RPMI7951 (cell line): ENCODE measurements at places on chromosomes 3 and 15. TPM values are rescaled to one million over a fixed set of nuclear protein-coding genes. Genes with fewer than 3 reads are reported as not detected.
A peak's percentile ranks its signal among the peaks of the same experiment; 100 is the strongest.

DNA sequence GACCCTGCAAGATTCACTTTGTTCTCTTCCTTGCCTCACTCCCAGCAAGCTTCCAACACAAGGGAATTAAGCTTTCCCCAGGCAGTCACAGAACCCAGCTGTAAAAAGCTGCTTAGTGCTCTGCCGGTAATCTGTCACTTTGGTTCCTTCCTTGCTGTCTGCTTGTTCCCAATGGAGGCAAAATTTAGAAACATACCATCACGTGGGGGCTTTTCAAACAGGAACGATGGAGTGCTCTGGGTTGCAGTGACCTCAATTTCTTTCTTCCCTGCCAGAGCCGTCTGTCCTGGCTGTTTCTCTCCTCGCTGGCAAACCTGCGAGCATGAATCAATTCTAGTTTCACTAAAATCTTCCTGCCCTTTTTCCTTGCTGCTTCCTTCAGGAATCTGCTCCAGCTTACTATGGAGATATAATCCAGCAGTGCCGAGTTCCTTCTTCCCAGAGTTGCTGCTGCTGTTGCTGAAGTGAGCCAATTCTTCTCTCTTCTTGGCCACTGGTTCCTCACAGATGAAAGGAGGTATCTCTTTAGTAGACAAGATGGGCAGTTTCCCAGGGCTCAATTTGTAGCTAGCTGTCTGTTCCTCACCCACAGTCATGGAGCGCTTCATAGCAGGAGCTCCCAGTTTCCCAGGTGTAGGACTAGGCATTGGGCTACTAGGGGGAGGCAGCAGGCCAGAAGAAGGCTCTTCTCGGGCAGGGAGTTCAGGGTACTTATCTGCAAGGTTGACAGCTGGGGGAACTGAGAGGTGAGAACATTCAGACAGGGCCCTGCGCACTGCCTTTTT, 88.1 kb downstream of the DHX30 start:
- DNase-seq: no peak

The TTC23 gene
- total RNA-seq: 37.0 and 38.3 TPM in 2 replicates

GRCh38 chr3:186287711-186288110, 74.3 kb downstream of the DGKG start:
- peak; percentile 47 for DNase-seq

- DNase-seq: no peak
Measured at GRCh38 chr3:33629219-33629618, 88.8 kb downstream of the CLASP2 start.

The CSPG4 gene
- 31.4 and 52.5 TPM in 2 replicates for total RNA-seq

GRCh38 chr15:38300395-38300794, 47.8 kb downstream of the SPRED1 start:
- DNase-seq: peak; percentile 20

The HRH1 gene
- total RNA-seq: 18.8 and 22.6 TPM in 2 replicates

The MYRIP gene
- not detected in 2 replicates for total RNA-seq

The SCN5A gene
- total RNA-seq: under 0.01 and 0.59 TPM in 2 replicates

The UBE3A gene
- 51.0 and 66.4 TPM in 2 replicates for total RNA-seq

DNA sequence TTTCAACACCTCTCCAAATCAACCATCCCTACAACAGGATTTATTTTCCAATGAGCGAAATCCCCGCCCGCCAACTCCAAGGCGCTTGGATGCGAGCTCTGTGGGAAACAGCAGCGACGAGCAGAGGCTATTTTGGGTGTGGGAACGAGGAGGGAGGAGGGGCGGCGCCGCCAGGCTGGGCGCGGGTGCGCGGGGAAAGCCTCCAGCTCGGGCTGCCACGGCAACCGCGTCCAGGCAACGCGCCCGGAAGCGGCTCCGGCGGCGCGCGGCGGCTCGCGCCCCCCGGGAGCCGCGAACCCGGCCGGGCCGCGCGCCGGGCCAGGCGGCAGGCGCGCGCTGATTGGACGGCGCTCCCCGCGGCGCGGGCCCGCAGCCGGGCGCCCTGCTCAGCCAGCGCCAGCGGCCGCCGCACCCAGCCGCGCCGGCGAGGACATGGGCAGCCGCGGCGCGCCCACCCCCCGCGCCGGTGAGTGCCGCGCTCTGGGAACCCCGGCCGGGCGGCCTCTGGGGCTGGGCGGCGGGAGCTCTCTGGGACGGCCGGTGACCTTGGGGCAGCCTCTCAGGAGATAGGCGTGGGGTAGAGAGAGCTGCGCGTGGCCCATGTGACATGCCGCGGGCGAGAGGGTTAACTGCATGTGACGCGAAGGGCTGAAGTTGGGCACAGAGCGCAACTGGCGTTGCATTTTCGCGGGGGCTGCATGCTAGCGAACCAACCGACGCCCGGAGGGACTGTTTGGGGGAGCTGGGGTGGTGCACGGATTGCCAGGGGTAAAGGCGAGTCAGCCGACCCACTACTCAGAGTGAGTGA, at the start of gene FAM81A:
FAM81A (plus strand) TSS at position 370 of the 808 bp plus-strand sequence. CDS start 20,441 bp downstream, outside the sequence.
- peak; percentile 81 for DNase-seq

The AGTR1 gene
- 0.10 TPM in 1 of 2 replicates, not detected in the other for total RNA-seq

The IMPG2 gene
- total RNA-seq: under 0.01 TPM in 2 replicates

The ADGRG7 gene
- total RNA-seq: not detected in 2 replicates

- no peak for DNase-seq
Measured at GRCh38 chr15:99429681-99430081, 136.1 kb upstream of the MEF2A start.

The CACNA2D2 gene
- total RNA-seq: under 0.01 TPM in 1 of 2 replicates, not detected in the other

DNA sequence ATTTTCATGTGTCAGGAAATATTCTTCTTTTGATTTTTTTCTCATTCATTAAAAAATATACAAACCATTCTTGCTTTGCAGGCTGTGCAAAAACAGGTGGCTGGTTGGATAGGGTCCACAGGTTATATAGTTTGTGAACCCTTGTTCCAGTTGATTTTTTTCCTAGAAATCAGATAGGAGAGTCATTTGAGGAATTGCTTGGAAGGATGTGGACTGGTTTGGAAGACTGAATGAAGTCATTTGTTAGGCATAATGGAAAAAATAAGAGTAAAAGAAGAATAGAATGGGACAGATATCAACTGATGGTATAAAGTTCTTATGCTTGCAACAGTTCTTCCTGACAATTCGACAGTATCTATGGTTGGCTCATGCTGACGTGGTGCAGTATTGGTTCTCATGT, 189.4 kb downstream of the PTPRG start:
- no peak for DNase-seq

The AMT gene
- 1.5 TPM in 1 of 2 replicates, not detected in the other for total RNA-seq

DNA sequence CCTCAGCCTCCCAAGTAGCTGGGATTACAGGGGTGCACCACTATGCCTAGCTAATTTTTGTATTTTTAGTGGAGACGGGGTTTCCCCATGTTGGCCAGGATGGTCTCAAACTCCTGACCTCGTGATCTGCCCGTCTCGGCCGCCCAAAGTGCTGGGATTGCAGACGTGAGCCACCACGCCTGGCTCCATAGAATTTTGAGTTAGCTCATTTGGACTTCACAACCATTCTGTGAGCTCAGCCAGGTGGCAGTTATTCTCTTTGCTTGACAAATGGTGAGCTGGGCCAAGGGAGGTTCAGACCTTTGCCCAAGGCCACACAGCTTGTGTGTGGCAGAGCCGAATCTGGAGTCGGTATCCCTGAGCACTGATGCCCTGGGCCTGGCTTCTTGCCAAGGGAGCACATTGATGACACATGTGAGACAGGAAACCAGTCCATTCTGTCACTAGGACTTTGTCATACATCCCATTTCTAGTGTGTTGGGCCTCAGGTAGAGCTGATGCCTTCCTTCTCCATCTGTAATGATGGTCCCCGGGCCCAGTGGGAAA, 17.6 kb downstream of the PODXL2 start:
- DNase-seq: peak; percentile 40

GRCh38 chr15:94070356-94071295, 160.7 kb upstream of the MCTP2 start:
- peak; percentile 98 for DNase-seq

- peak; percentile 70 for DNase-seq
Measured at GRCh38 chr3:140898340-140899180, 43.1 kb upstream of the SLC25A36 start.

DNA sequence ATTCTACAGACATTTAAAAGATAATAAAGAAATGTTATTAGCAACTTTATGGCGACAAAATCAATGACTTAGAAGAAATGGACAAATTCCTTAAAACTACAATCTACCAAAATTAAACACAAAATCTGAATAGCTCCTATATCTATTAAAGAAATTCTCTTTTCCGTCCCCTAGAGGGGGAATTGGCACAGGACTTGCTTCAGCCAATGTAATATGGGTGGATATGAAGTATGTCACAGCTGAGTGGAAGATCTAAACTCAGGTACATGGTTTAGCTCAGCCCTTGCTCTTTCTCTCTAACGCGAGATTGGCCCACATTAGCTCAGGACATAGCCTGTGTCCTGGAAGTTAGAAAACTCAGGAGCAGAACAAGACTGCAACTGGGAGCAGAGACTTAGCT, 79.3 kb downstream of the DNAH12 start:
- peak; percentile 29 for DNase-seq

DNA sequence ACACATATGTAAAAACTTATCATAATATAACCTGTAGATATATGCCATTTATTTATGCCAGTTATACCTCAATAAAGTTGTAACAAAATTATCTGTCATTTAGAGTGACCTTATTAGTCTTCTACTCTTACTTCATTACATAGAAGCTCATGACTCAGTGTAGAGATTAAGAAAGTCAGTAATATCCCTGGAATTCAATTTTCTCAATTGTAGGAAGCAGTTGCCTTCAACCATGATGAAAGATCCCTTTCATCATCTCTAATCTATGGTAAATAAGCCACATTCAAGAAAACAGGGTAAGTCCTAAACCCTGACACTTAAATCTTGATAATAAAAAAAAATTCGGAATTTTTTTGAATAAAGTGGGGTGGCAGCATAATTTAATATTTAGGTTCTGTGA, 216.5 kb upstream of the PEX5L start:
- no peak for DNase-seq

GRCh38 chr3:49745986-49746385, 22.2 kb upstream of the GMPPB start:
- DNase-seq: peak; percentile 63

The ALPK3 gene
- total RNA-seq: 0.10 and 0.12 TPM in 2 replicates

DNA sequence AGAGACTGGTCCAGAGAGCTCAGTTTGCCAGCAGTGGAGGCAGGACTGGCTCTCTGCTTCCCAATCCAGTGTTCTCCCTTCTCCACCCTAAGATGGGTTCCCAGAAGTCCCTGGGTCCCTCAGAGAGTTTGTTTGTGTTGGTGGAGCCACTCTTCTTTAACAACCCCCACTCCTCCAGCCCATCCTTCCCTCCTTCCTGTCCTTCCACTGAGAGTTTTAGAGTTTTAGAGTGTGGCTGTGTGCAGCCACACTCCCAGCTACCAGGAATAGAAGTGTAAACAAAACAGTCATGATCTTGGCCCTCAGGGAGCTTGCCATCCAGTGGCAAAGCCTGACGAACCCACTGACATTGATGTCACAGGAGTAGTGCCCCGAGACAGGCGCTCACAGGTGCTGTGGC, 12.5 kb upstream of the FBLN2 start:
- DNase-seq: no peak

DNA sequence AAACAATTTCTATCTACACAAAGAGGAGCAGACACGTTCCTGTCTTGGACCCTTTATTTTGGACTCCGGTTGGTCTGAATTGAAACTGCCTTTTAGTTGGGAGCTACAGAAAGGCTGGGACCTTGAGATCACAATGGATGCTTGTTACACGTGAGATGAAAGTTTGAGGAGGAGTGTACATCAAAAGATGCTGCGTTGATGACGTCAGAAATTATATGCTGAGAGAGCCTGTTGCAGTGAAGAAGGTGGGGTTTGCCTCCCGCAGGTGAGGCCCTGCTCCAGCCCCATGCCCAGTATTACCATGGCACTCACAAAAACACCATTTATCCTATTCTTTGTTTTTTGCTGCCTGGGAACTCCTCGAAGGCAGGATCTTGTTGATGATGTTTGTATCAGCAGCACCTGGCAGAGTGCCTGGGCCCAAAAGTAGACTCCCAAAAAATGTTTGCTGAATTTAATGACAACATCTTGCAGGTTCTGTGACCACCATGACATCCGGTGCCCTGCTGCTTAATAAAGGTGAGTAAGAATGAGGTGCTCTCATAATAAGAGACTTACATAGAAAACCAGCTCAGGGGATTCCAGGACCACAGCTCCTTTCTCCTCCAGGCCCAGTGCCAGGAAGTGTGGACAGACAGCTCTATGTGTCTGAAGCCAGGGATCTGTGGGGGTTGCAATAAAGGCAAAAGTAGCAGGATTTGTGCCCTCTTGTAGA, 136.1 kb upstream of the UBE2E1 start:
- DNase-seq: peak; percentile 27

The GOLGA6L10 gene
- 0.10 and 0.24 TPM in 2 replicates for total RNA-seq

The ZIC1 gene
- 12.1 and 12.2 TPM in 2 replicates for total RNA-seq

The CCDC71 gene
- 26.0 and 32.8 TPM in 2 replicates for total RNA-seq

The KCNH8 gene
- not detected in 2 replicates for total RNA-seq

DNA sequence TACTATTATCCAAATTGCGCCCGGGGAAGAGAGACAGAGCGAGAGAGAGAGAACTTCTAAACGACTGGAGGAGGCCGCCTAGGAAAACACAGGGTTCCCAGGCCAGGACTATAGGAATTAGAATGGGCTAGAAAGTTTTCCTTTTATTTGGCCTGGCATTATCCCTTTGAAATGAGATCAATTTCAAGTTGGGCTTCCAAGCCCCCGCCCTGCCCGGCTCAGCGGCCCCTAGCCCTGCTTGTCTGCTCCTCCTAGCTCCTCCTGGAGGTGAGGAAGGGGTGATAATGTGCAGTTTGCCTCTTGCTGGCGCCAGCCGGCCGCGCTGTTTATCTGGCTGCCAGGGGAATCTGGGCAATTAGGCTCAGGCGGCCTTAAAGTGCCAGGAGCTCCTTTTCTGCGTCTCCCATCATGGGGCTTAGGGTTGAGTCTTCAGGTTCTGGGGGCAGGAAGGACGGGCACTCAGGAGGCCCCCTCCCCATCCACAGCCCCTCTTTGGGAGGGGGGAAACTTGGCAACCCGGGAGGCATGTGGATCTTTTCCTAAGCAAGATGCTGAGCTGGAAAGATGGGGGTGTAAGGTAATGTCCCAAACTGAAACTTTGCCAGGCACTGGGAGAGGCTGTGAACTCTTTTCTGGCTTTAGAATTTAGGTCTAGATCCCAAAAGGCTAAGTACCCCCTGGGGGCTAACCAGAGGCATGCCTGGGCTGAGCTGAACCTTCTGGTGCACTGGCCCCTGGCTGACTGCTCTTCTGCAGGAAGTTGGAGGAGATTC, 5.5 kb downstream of the SMAD6 start:
- DNase-seq: no peak

DNA sequence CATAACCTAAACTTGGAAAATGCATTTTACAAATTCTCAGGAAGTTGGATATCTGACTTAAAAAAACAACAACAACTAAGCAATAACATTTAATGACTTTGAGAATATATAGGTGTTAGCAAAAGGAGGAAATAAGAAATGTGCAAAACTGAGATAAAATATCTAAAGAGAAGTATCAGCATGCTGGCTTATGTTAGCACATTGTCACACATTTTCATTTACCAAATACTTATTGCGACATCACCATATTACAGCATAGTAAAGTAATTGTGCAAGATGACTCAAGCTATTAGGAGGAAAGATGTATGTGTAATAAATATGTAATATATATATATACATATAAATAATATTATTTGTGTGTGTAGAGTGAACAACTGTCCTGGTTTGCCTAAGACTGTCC, 9.2 kb downstream of the PTX3 start:
- no peak for DNase-seq
